ENCODE measurements at places on chromosomes 2 and 18. TPM values are rescaled to one million over a fixed set of nuclear protein-coding genes. Genes with fewer than 3 reads are reported as not detected.
A peak's percentile ranks its signal among the peaks of the same experiment; 100 is the strongest.

CLEC4F gene
- not detected for total RNA-seq

- DNase-seq: no peak
These were observed 95.6 kb upstream of the CDC42EP3 start for GRCh38 chr2:37767046-37767445.

GRCh38 chr2:68855550-68855949 lies 15.6 kb downstream of the BMP10 start:
- no peak for DNase-seq

- no peak for DNase-seq
These were observed 14.8 kb downstream of the NPPC start for GRCh38 chr2:231911381-231911780.

- DNase-seq: no peak
These were observed 11.5 kb upstream of the RTN4 start for GRCh38 chr2:55061523-55062344.

DNA sequence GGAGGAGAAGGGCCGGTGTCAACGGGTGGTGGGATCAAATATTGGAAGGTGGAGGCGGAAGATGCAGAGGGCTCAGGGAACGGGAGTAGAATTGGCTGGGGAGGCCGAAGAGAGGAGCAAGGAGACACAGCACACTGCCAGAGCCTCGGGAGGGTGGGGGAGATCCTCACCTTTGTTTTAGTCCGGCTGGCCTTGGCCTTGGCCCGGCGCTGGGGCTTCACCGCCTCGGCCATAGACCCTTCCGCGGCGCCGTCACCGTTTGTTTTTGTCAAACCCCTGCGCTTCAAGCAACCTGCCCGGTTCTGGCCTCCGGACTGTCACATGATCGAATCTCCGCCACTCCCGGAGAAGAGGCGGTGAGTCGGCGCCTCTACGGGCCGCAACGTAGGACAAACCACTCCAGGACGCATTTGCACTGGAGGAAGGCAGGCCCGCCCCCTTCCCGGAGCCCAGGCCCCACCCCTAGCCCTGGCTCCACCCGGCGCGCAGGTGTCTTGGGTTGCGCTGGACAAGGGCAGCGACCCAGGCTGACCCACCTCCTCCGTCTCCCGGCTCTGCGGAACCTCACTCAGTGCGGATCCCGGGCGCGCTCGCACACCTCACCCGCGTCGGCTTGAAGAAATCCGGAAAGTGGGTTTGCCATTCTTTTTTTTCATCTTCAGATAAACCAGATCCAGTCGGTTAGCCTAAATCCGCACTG lies at the start of gene EPG5:
EPG5 (minus strand) TSS at position 323 of the 700 bp plus-strand sequence; CDS start at position 233, 90 bp downstream.
- DNase-seq: peak; percentile 93
